Ovary (tissue), 10 donors: ENCODE measurements at places on chromosomes 7 and 10. TPM values are rescaled to one million over a fixed set of nuclear protein-coding genes. Genes with fewer than 3 reads are reported as not detected.

The ANXA8 gene
- 0.67 TPM for total RNA-seq

DNA sequence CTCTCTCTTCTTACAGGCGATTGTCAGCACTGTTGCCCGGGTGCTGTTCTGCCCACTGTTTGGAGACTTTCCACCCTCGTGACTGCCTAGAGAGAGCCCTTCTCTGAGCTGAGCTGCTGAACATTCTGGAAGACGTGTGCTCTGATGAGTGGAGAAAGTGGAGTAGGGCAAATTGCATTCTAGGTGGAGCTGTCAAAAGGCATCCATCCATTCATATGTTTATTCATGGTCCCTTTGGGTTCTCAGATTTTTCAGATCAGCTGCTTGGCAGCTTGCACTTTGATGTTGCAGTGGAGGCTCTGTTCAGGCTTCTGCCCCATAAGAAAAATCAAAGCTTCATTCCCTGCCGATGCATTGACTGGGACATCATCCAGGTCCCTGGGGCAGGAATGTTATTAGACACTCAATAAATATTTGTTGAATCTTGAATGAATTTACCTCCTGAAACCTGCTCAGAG lies 120.7 kb upstream of the EEPD1 start:
- no peak overlapping the region for H3K27ac ChIP-seq
- DNase-seq, result no peak
- peaks cover 2% of the 10 kb centered on the region for H3K4me1 ChIP-seq
- H3K36me3 ChIP-seq, result no peaks in the 10 kb centered on the region
- H3K27me3 ChIP-seq, result no peaks in the 10 kb centered on the region

- H3K4me3 ChIP-seq, result no peak overlapping the region
- no peaks in the 10 kb centered on the region for H3K36me3 ChIP-seq
- no peak overlapping the region for H3K27ac ChIP-seq
These were observed 244.9 kb downstream of the ARHGAP12 start for GRCh38 chr10:31683682-31684081.

The CAMK1D gene
- total RNA-seq, result 5.8 TPM

GRCh38 chr7:140390466-140391190 lies 7.7 kb downstream of the SLC37A3 start:
- no peak for DNase-seq
- no peaks in the 10 kb centered on the region for H3K4me1 ChIP-seq
- no peaks in the 10 kb centered on the region for H3K36me3 ChIP-seq
- H3K27ac ChIP-seq, result no peak overlapping the region
- H3K27me3 ChIP-seq, result no peaks in the 10 kb centered on the region
- H3K4me3 ChIP-seq, result no peak overlapping the region

DNA sequence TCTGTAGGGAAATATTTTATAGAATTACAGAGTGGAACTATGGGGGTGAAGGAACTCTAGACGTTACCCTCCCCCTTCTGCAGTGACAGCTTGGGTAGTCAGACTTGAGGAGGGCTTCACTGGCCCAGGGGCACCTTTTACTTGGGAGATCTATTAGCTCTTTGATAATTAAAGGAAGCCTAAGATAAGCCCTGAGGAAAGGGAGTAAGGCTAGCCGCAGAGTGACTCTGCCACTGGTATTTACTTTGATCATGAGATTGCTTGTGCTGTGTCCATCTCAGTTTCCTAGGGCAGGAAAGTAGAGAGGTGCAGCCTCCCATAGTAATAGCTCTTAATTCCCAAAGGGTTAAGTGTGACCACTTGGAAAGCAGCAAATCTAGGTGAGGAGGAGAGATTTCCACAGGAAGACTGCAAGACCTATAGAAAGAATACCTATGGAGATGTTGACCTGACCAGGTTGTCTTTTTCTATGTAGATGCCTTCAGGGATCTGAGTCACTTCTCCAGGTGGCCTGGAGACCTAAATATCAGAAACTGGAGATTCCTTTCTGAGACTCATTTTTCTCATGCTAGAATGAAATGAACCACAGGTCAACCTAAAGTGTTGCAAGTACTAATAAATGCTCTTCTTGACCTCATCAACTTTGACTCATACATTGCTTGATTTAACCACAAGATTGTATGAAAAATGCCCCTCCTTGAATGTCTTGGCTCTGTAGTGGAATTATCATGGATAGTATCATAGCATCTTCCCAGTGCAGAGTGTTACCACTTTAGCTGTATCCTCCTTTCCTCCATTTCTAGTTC lies 447.3 kb upstream of the GHITM start:
- no peak overlapping the region for H3K4me3 ChIP-seq
- H3K27ac ChIP-seq, result no peak overlapping the region
- no peak for DNase-seq
- H3K4me1 ChIP-seq, result no peaks in the 10 kb centered on the region

- H3K4me3 ChIP-seq, result peak overlapping the region; percentile 18
- H3K36me3 ChIP-seq, result no peaks in the 10 kb centered on the region
- H3K4me1 ChIP-seq, result peaks cover 7% of the 10 kb centered on the region
- DNase-seq, result peak; percentile 19
- no peaks in the 10 kb centered on the region for H3K27me3 ChIP-seq
These were observed 4.0 kb upstream of the CREB5 start for GRCh38 chr7:28408105-28408959.

GRCh38 chr10:71343392-71343773 lies 24.3 kb downstream of the SLC29A3 start:
- no peak overlapping the region for H3K27ac ChIP-seq
- H3K4me1 ChIP-seq, result no peaks in the 10 kb centered on the region

- H3K36me3 ChIP-seq, result no peaks in the 10 kb centered on the region
- no peaks in the 10 kb centered on the region for H3K4me1 ChIP-seq
- no peaks in the 10 kb centered on the region for H3K27me3 ChIP-seq
- no peak overlapping the region for H3K27ac ChIP-seq
- H3K4me3 ChIP-seq, result no peak overlapping the region
These were observed 27.9 kb upstream of the LOXL4 start for GRCh38 chr10:98295907-98296306.

The PLXNA4 gene
- total RNA-seq, result 5.8 TPM

The ANKRD30A gene
- not detected for total RNA-seq

DNA sequence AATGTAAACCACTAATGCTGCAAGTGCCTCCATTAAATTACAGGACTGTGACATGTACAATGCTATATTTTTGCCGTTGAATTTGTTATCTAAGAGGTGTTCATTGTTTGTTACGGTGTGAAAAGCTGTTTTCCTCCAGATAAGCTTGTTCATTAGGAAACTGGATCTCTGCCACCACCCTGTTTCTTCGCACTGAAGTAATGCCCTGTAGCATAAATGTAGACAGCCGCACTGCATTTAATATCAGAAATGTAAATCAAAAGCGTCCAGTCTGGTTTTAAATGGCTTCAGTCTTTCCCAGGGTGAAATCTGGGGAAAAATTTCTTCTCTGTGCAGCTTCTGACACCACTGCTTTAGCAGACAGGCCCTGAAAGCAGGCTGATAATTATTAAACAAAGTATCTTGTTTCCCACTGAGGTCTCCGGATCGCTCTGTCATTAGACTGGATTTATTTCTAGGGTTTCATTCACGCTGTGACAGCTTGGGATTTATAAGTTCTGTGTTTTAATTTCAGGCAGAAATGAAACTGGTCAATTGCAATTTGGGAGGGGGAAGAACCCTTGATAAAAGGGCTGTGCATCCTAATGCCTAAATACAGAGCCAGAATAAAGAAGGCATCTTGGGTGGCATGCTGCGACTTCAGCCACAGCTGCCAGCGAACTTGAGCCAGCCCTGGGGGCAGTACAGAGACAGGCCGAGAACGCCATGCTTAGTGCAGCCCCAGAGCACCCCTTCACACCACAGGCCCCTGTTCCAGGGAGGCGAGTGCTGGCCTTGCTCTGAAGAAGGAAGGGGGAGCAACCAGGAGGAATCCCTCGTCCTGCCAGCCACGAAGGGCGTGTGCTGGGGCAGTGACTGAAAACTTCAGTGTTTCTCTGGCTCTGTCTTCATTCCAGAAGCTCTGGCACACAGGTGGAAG lies 547.7 kb upstream of the GALNT17 start:
- H3K4me3 ChIP-seq, result no peak overlapping the region
- H3K36me3 ChIP-seq, result no peaks in the 10 kb centered on the region
- H3K27ac ChIP-seq, result no peak overlapping the region
- H3K4me1 ChIP-seq, result peaks cover 2% of the 10 kb centered on the region
- no peaks in the 10 kb centered on the region for H3K27me3 ChIP-seq

The TMEM178B gene
- 0.30 TPM for total RNA-seq

The NPC1L1 gene
- 0.24 TPM for total RNA-seq

The UBTD1 gene
- total RNA-seq, result 7.5 TPM

The DCLRE1C gene
- 8.8 TPM for total RNA-seq

DNA sequence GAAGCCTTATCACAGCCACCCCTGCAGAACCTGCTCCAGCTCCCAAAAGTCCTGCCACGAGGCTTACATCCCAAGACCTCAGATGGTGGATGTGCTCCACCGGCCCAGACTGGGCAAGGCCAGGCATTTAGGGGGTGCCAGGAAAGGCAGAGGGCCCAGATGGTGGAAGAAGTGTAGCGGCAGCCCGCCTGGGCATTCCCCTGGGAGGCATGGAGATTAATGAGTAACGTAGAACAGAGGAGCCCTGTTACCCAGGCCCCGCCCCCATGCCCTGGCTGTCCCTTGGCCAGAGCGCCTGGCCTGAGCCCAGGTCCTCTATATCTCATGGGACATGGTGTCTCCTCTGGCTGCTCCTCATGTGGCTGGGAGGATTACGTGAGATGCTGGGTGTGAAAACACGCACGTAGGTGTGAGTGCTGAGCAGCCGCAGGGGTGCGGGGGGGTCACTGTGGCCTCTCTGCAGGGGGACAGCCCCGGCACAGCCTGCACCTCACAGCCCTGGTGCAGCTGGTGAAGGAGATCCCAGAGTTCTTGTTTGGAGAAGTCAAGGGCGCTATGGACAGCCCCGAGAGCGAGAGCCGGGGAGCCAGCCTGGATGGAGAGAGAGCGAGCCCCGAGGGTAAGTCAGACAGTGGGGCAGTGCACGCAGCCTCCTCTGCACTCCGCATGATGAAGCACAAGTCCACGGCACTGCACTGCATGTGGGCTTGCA lies 52.9 kb downstream of the ZNF467 start:
- DNase-seq, result no peak
- H3K27me3 ChIP-seq, result no peaks in the 10 kb centered on the region
- no peak overlapping the region for H3K27ac ChIP-seq
- H3K4me1 ChIP-seq, result peaks cover under 1% of the 10 kb centered on the region
- H3K4me3 ChIP-seq, result no peak overlapping the region

GRCh38 chr10:12875100-12875499 lies 126.4 kb downstream of the CCDC3 start:
- no peak overlapping the region for H3K4me3 ChIP-seq
- H3K27ac ChIP-seq, result peak overlapping the region; percentile 67
- H3K36me3 ChIP-seq, result no peaks in the 10 kb centered on the region
- H3K4me1 ChIP-seq, result peaks cover 20% of the 10 kb centered on the region

The PLAU gene
- 0.81 TPM for total RNA-seq

DNA sequence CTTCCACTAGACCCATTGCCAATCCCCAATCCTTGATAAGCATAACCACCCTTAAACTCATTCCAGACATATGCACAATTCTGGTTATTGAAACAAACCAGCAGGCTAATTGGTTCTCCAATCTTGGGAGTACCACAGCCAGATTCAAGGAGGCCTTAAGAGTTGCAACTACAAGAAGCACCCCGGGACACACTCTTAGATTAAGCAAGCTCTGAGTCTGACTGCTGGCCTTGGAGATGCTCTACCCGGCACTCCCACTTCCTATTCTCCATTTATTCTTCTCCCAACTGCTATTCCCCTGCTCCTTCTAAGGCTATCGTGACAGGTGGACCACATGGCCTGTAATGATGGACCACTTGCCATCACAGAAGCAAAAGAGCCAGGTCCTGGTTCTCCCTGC lies 40.3 kb downstream of the CYTH3 start:
- no peaks in the 10 kb centered on the region for H3K36me3 ChIP-seq
- DNase-seq, result no peak
- H3K4me1 ChIP-seq, result peaks cover 15% of the 10 kb centered on the region
- H3K27ac ChIP-seq, result no peak overlapping the region
- H3K27me3 ChIP-seq, result no peaks in the 10 kb centered on the region
